ENCODE measurements at places on chromosomes 2 and 18. TPM values are rescaled to one million over a fixed set of nuclear protein-coding genes. Genes with fewer than 3 reads are reported as not detected.

DNA sequence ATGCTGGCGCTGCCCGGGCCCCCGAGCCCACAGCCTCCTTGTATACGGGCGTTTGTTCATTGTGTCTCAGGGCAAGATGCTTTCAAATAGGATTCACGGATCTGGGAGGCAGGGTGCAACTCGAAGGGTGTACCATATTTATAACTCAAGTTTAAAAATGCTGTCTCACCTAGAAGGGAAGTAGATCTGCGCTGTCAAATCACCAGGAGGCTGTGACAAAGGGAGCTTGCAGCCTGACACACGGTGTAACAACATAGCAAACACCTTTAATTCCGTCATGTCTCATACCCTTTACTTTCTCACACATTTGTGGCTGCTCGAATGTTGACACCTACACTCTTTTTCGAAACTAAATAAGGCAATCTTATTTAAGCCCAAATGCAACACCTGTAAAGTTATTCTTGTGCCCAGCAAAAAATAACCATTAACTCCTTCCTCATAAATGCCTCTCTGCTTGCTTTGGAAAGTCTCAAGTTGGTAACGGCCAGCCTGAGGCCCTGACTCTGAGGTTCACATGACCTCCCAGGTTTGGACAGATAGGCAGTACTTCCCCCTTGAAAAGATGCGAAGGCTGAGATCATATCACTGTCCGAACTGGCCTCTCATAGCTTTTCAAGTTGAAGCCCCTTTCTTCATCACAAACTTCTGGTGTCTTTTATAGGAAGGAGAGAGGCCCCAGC is 11.6 kb downstream of the ZEB2 start:
- no peak for DNase-seq

DNA sequence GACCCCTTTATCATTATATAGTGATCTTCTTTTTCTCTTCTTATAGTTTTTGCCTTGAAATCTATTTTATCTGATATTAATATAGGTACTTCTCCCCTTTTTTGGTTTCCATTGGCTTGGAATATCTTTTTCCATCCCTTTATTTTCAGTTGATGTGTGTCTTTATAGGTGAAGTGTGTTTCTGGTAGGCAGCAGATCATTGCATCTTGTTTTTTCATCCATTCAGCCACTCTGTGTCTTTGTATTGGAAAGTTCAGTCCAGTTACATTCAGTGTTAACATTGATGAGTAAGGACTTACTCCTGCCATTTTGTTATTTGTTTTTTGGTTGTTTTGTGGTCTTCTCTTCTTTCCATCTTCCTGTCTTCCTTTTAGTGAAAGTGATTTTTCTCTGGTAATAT is 133.4 kb downstream of the DIS3L2 start:
- no peak for DNase-seq

- DNase-seq: no peak
Measured at GRCh38 chr18:47531717-47532116, 280.3 kb upstream of the SKOR2 start.

- no peak for DNase-seq
Measured at GRCh38 chr18:13577781-13578180, 148.6 kb downstream of the FAM210A start.

DNA sequence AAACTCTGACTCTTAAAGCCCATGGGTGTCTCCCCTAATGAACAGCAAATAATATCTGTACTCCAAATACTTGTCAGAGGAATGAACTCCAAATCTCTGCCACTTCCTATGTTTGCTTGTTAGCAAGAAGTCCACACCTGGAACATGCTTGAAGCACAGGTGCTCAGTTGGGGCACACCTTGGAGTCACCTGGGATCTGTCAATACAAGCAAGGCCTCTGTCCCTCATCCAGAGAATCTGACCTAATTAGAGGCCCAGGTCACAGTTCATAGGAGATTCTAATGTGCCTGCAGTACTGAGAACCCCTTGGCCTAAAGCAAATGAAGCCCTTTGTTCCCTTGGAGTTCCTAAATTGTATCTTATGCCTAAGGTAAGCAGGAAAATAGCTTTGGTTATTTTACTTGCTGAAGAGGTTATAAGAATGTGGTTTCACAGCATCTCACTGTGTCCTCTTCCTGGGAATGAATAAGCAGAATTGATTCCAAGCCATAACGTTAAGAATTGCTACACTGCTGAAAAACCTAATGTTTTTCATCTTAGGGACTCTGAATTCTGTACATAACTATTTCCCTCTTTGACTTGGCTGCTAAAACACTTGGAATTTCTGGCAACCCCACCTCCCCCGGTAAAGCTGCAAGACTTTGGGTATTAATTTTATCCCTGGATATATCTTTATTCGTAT is 113.4 kb downstream of the PIEZO2 start:
- DNase-seq: peak; percentile 27

MPP4 gene
- 0.26 TPM for total RNA-seq

POTEC gene
- not detected for total RNA-seq

- peak; percentile 17 for DNase-seq
Measured at GRCh38 chr2:197847651-197848401, 43.4 kb downstream of the PLCL1 start.

NCKAP5 gene
- total RNA-seq: 2.6 TPM

OTX1 gene
- 0.17 TPM for total RNA-seq

- DNase-seq: no peak
Measured at GRCh38 chr2:120629241-120629895, 106.3 kb upstream of the GLI2 start.

ACOXL gene
- not detected for total RNA-seq

SCN2A gene
- 2.1 TPM for total RNA-seq

DNA sequence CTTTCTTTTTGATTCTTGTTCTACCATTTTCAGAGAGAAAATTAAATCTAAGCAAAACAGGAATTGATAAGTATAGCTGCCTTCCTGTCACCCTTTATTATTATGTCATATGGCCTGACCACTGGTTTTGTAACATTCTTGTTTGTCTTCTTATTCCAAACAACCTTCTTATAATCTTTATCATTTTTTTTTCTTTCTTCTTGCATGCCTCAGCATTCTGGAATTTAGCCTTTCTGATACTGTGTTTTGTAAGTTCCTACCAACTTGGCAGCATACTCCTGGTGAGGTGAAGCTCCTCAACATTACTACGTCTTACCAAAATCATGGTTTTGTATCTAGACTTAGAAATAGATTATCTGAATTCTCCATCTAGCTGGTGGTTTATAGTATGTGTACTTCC is 199.2 kb downstream of the CAMKMT start:
- DNase-seq: no peak

GRCh38 chr2:33219850-33220275 is 256.6 kb upstream of the RASGRP3 start:
- peak; percentile 79 for DNase-seq

Measured in fibroblast of lung (primary cell).